ENCODE measurements at places on chromosomes 5 and 9.

DNA sequence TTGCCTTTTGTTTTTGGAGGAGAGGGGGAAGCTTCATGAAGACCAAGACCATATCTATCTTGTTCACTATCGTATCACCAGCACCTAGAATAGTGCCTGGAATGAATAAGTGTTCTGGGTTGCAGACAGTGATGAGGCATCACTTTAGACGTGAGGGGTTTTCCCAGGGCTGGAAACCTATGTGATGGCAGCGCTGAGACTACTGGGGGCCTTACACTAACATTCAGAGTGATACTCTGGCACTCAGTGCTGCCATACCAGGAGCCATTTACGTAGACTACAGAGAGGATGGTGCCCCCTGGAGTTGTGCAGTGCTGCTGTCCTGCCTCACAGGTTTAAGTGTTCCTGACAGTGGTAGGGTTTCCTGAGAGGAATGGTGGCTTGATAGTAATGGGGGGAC lies 6.9 kb downstream of the CCL19 start:
- peak; percentile 26 for DNase-seq

DNA sequence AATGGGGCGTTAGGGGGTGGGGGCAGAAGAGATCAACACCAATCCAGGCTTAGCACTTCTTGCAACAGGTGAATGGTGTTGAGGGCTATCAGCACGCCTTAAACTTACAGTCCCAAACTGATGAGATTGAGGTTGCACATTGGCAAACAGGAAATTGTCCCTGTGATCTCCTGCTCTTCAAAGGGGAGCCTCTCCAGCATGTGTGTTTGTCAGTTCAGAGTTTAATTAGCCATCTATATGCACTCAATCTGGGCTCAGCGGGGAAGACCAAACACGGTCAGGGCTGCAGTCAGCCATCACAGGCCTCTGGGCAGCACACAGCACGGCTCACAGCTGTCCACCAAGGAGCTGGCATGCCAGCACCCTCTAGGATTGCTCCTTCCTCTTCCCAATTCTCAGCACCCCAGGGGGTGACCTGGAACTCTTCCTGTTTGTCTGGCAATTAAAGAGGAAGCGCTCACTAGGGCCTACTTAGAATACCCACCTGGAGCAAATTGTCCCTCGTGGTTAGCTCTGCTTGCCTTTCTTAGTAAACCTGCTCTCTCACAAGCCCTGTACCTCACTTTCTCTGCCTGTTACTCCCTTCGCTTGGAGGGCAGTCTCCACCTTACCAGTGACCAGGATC lies 217.4 kb downstream of the SLIT3 start:
- DNase-seq: no peak

DNA sequence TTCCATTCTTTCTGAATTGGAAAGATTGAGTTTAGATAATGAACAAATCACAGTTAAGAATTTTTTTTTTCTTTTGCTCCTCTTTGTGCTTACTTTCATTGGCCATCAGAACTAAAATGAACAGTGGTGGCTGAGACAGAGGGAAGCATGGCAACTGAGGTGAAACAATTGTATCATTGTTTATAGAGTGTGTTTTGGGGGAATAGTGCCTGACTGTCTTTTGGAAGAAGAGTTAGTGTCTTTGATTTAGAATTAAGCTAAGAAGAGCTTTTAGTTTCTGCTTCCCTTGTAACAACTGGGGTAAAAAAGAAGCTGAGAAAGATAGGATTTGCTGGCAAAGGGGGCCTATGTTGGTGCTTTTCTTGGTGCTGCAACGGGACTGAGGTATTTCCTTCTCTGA lies 24.0 kb downstream of the HSD17B4 start:
- no peak for DNase-seq

DNA sequence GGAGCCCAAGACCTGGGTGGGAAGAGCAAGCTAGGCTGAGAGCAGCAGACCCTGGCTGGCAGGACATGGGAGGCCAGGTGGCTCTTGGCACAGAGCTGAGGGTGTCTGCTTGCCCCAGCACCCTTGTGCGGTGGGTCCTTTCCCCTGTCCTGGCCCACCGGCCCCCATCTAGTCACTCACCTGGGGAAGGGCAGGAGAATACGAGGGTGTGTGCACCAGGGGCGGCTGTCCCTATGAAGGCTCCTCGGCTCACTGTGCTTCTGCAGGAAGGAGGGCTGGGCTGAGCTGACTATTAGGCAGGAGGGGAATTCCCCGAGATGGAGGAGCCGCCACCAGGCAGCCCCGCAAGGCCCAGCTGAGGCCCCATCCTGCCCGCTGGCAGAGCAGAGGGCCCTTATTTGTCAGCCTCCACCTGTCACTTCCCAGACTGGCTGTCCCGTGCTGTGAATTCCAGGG lies 6.1 kb upstream of the TNIP1 start:
- DNase-seq: peak; percentile 66

DNA sequence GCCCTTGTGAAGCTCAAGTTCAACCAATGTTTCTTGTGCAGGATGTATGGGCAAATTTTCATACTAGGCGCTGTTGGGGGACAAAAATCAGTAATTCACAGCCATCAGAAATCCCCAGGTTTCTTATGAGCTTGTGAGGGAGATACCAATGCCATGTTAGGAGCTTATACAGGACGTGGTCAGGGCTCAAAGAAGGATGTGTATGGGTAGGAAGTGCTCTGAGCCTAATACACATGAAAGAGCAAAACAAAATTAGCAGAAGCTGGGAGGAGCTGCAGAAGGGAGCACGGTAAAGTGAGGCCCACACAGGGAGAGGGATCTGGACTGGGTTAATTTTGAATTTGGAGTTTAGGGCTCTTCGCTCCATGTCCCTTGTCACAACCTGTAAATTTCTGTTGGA lies 114.6 kb upstream of the MAP3K1 start:
- DNase-seq: no peak

- no peak for DNase-seq
Measured at GRCh38 chr5:61465496-61465895, 133.4 kb downstream of the ZSWIM6 start.

DNA sequence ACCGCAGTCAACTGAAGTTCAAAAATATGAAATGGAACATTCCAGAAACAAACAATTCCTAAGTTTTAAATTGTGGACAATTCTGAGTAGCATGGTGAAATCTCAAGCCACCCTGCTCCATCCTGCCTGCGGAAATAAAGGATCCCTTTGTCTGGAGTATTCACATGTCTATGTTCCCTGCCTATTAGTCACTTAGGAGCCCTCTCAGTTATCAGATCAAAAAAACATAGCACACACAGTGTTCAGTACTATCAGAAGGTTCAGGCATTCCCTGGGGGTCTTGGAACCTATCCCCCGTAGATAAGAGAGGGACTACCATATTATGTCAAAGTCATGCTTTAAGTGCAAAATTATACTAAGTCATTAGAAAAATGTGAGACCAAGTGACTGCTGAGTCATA lies 300.8 kb downstream of the SEMA5A start:
- no peak for DNase-seq

- DNase-seq: no peak
Measured at GRCh38 chr5:159797261-159797970, 118.9 kb upstream of the ADRA1B start.

DNA sequence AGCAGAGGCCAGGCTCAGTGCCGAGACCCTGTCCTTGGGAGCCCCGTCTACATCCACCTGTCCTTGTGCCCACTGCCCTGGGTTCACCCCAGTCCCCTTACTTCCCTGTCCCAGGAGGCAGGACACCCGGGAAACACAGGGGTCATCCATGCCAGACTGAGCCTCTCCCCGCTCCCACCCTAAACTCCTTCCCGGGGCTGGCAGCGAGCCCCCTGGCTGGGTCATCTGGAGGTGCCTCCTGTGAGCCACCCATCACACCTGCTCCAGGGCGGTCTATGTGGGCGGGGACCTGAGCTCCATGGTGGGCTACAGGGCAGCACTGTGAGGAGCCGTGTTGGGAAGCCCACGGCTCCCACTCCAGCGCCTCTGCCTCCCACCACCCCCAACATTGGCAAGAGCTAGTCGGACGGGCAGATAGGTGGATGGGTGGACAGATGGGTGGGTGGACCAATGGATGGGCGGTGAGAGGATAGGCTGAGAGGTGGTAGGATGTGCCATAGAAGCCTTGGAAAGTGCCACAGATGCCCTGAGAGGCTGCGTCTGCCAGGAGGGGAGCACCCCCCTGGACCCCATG lies 42.5 kb upstream of the RXRA start:
- DNase-seq: no peak

GRCh38 chr5:108728566-108729241 lies 19.0 kb upstream of the FER start:
- peak; percentile 30 for DNase-seq

- no peak for DNase-seq
Measured at GRCh38 chr5:175621971-175622370, 35.9 kb upstream of the HRH2 start.

DNA sequence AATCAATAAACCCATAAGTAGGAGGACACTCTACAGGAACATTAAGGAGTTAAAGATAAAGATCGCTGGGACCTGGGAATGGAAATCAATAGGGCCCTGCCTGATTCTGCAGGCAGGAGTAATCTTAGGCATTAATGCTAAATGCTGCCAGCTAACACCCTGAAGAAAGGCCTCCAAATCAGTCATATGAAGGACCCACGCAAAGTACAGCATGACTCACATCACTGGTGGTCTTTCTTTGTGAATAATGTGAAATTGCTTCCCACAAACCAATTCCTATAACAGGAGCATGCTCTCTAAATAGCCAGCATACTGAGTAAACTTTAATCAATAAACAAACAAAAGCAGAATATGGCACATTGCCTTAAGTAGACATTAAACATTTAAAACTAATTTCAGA lies 172.3 kb downstream of the SEMA5A start:
- DNase-seq: no peak

- DNase-seq: no peak
Measured at GRCh38 chr5:955886-956761, 52.5 kb upstream of the NKD2 start.

DNA sequence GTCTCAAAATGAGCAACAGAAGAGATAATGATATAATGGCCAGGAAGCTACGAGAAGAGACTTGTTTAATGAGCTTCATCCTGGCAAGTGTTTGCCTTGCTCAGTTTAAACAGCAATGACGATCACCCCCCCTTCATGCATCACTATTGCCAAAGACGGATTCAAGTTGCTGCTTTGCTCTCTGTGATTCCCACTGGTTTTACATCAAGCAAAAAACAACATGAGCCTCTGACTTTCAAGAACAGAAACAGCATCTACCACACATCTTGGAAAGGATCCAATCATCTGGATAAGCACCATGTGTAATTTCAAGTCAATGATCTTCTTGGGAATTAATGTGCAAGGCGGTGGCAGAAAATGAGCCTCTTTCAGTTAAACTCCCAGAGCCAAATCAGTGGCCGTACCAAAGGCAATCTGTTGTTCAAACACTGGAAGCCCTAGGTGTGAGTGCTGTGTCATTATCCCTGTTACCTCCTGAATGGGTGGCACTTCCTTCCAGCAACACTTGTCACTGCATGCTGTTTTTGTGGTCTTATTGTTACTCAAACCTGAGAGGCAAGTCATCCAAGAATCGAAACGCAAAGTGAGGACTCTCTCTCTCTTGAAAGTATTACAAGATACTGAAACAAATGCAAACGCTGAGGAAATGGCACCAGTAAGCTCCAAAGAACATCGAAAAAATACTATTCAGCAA lies 72.8 kb downstream of the MED27 start:
- no peak for DNase-seq

DNA sequence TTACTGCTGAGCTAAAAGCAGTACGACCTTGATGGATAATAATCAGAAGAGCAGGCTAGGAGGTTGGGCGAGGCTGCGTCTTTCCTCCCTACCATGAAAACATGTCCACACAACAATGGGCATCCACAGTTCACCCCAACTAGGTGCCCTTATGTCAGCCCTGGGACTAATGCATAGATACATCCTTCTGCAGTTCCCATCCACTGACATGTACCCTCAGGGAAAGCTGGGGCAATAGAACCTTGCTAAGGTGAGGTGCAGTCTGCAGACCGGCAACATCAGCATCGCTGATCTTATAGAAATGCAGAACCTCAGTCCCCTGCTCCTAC lies 697 bp upstream of the PRUNE2 start:
- DNase-seq: no peak

DNA sequence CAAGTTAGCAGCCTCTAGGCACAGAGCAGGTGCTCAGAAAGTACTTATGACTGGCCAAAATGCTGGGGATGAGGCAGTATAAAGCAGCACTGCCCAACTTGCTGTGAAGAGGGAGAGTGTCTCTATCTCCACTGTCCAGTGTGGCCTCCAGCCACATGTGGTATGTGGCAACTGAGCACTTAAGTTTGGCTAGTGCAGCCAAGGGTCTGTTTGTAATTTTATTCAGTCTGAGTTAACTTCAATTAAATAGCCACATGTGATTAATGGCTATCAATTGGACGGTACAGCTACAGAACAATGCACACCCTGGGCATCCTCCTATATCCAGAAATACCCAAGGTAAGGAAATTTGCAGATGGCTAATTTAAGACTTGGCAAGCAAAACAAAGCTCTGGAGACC lies 26.9 kb downstream of the ROR2 start:
- no peak for DNase-seq

GRCh38 chr5:171397190-171397589 lies 9.5 kb downstream of the NPM1 start:
- DNase-seq: no peak

DNA sequence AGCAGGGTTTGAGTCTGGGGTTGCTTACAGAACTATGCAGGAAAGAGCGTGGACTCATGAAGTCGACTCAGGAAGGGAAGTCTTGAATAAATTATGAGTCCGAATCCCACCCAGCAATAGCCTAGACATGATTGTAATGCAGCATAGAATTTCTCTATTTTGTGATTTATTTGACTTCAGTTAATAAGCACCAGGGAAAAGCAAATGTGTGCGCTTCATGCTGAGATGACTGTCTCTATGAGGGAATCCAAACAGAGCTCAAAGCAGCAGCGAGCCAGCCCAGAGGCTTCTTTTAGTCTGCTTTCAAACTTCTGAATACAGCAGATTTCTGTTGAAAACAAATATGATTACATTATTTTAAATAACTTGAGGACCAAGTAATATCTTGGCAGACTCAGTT lies 188.0 kb downstream of the SEMA6A start:
- no peak for DNase-seq

GRCh38 chr9:82894548-82894947 lies 168.4 kb downstream of the RASEF start:
- no peak for DNase-seq

Measured in stimulated activated CD4-positive, alpha-beta T cell treated with anti-CD3 and anti-CD28 coated beads, Interleukin-4, amount 100 ng/mL, for 4 hours (primary cell).